ENCODE measurements at places on chromosomes 5 and 9. TPM values are rescaled to one million over a fixed set of nuclear protein-coding genes. Genes with fewer than 3 reads are reported as not detected.

DNA sequence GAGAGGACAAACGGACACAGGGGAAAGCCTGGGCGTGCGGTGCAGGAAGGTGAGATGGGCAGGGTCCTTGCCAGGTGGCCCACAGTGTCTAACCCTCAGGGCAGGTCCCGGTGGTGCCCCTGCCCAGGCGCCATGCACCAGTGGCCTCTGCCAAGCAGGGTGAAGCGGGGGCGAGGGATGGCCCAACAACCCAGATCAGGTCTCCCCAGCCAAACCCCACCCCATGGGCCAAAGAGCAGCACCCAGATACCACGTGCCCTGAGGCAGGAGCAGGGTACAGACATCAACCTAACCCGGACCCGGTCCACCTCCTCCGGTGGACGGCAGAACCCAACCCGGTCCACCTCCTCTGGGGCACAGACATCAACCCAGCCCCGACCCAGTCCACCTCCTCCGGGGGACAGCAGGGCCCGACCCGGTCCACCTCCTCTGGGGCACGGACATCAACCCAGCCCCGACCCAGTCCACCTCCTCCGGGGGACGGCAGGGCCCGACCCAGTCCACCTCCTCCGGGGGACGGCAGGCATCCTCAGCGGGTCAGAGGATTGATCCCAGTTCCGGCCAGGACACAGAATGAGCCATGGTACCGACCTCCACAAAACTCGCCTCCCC is 12.8 kb downstream of the SLC12A7 start:
- DNase-seq = no peak

DNA sequence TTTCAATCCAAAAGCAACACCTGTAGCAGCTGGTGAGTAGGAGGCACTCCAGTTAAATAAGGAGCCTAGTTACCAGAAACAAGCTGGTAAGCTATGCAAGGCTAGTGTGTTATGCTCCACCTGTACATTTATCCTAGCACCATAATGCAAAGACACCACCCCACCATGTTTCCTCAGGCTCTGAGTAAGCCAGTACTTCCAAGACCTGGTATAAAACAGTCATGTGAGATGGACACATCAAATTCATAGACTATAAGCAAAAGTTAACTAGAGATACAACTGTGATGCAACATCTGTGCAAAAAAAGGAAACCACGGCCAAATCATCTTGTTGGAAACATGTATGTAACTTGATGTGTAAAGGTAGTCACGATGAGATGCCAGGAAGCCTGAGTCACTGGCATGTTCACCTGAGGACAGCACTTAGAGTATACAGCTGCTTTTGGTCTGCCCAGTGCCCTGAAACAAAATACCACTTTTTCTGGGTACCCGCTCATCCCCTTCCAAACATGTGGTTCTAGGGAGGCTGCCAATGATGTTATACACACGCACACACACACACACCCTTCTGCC is 66.1 kb downstream of the CDK5RAP2 start:
- no peak for DNase-seq

GRCh38 chr5:172109749-172110148 is 78.3 kb downstream of the STK10 start:
- no peak for DNase-seq

DNA sequence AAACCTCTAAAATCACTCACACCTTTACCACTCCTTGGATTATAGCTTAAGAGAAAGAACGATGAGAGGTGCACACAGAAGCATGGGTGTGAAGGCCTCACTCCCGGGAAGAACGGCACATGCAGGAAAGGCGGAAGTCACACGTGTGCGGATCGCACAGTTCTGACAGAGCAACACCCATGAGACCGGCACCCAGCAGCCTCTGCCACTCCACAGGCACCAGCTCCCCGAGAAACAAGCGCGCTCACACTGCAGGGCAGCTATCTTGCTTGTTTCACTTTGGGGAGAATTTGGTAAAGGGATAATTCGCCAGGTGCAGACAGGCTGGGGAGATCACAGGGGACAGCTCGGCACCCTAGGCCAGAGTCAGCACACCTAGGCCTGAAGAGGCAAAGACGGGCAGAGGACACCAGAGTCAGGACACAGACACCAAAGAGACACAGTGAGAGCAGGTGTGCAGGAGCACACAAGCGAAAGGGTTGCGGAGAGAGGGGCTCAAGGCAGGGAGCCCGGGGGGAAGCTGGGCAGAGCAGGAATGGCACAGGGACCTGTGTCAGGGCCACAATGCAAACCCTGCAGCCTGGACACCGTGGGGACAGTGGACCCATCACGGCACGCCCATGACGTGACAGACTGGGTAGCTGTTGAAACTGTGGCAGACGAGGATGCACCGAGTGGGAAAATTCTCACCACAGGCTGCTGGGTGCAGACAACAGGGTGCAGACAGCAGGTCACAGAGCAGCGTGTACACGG is 81.7 kb downstream of the CAMSAP1 start:
- DNase-seq = no peak

DNA sequence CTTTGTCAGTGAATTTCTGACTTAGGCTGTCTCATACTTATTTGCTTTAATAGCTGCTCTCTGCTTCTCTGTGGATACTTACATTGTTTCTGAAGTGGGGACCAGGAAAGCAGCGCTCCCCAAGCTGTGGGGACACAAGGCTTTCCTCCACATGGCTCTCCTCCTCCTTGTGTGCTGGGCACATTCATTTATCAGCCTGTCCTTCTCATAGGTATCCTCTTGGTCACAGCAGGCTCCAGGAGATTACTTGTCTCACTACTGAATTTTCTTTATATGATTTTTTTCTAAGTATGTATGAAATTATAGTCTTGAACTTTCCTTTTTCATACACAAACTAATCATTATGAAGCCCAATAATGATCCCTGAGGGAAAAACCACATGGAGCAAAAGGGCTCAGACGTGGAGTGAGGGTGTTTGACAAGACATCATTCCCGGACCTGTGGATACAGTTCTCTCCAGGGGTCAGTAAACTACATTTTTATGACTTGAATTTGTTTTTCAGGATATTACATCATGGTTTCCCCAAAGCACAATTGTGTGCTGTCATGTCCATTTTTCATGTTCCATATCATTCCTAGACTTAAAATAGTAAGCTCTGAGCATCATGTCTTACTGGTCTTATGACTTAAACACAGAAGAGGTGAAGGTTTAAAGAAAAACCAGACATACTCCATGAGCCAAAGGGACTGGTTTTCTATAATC is 234.5 kb downstream of the PCSK1 start:
- peak; percentile 69 for DNase-seq

DNA sequence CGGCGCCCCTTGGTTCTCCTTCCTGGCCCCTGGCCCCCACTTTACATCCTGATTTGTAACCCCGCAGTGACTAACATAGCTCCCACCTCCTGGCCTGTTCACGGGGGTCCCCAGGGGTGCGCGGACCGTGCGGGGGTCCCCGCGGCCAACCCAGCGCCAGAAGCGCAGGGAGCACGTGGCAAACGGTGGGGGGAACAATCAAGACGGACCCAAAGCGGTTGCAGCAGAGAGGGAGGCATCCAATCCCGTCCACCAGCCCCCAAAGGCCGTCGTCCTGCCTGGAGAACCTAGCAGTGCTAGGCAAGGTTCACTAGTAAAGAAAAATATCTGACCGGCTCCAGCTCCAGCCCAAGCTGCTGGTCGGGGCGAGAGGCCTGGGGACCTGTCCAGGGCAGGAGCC is 201.5 kb downstream of the AUH start:
- DNase-seq = no peak

GRCh38 chr9:17824616-17825264 is 245.9 kb downstream of the SH3GL2 start:
- no peak for DNase-seq

SLC45A2 gene
- total RNA-seq = 0.82 TPM

AHRR gene
- 8.6 TPM for total RNA-seq

Measured in astrocyte (in vitro differentiated cells and primary cell).